ENCODE measurements at places on chromosomes 1 and 21. TPM values are rescaled to one million over a fixed set of nuclear protein-coding genes. Genes with fewer than 3 reads are reported as not detected.

DNA sequence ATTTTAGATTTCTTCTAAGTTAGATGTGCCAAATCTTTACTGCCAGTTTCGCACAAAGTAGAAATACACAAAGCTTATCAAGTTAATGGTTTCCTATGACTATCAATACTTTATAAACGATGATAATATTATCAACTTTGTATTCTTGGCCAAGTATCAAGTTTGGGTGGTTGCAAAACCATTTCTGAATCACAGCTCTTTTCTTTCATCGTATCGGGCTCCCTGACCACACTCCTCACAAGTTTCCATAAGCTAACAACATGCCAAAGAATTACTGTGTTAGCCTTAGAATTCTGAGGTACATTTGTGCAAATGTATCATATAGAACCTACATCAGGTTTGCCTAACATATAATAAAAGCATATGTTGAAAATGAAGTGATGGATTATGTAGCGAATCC is 311.0 kb downstream of the KCTD3 start:
- no peak for DNase-seq

FCGR3A gene
- 103 TPM for polyA plus RNA-seq

- DNase-seq = no peak
Measured at GRCh38 chr1:44822981-44823451, 14.7 kb downstream of the BTBD19 start.

DNASE2B gene
- polyA plus RNA-seq = 0.10 TPM

- no peak for DNase-seq
Measured at GRCh38 chr21:32087447-32087846, 191.4 kb downstream of the MIS18A start.
